ENCODE measurements at places on chromosomes 12 and 14.

- DNase-seq = no peak
These were observed 66.0 kb upstream of the CLMN start for GRCh38 chr14:95385701-95386100.

DNA sequence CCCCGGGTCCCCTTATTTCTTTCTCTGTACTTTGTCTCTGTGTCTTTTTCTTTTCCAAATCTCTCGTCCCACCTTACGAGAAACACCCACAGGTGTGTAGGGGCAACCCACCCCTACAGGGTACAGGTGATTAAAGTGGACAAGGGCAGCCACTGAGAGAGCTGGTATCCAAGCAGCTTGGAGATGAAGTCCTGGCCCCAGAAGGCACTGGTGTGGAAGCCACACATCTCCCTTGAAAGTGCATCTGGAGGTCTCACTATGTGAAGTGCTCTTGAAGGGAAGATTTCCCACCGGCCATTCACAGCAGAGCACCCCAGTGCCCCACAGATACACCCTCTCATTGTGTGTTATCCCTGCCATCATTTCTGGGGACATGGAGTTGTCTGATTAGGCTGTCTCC lies 6.3 kb upstream of the BICD1 start:
- DNase-seq = no peak

DNA sequence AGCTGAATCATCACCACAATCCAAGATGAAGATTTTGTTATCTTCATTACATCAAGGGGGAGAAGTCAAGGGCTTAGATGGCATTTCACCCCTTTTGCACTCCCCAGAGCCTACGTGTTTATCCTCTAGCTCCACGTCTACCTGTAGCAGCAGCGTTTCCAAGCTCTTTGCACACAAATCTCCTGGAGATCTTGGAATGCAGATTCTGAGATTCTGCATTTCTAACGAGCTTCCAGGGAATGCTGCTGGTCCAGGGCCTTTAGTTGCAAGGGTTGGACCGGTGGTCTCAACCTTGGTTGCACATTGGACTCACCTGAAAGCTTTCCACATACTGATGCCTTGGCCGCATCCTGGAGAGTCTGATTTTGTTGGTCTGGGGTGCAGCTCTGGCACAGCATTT lies 49.5 kb upstream of the STON2 start:
- no peak for DNase-seq

DNA sequence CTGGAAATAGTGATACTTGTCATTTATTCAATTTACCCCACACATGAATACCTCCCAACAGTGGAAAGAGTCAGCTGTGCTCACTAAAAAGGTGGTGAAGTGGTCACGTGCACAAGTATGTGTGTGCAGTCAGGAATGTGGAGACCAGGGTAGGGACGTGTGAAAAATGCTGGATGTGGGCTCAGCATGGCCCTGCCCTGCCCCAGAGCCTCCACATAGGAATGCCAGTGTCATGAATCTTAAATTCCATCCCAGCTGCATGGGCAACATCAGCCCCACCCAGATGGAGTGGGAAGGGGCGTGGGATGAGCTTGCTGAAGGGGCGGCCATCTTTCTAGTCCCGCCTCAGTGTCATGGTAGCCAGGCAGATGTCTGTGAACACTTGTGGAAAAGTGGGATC lies 87.7 kb downstream of the C12orf75 start:
- DNase-seq = peak; percentile 98

DNA sequence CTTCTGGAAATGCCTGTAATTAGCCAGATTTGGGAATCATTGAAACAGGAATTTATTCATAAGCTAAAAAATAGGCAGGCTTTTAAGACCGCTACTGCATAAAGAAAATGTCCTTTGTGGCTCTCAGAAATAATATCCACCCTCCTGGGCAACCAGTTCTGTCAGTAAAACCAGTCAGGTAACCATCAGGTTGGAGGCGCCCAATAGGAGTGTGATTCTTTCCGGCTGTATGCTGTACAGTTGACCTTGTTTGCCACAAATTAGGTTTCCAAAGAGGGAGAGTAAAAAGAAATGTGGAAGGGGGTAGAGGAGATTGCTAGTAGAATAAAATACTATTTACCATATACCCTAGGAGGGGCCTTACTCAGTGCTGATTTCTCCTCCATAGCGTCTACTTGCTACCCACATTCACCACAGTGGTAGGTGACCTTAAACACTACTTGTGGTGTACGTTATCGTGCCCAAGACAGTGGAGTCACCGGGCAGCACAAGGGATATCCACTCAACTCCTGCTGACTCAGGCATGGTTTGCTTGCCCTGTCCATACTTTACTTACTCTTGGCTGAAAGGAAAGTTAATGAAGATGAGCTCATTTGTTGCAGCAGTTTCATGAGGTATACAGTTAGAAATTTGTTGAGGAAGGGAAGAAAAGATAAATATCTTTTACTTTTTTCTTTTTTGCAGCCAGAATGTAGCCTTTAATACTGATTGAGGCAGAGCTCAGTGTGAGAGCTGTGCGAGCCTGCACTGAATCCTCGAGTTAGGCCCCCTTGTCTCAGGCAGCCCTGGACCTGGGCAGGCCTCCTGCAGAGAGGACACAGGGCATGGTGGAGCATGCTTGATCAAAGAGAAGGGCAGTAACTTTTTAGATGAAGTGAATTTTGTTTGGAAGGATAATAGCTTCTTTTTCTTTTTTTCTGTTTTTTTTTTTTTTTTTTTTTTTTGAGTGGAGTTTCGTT lies 76.7 kb downstream of the DIP2B start:
- peak; percentile 70 for DNase-seq

- no peak for DNase-seq
These were observed 22.8 kb upstream of the LALBA start for GRCh38 chr12:48592591-48593086.
